Activated naive CD4-positive, alpha-beta T cell (primary cell): ENCODE measurements at places on chromosomes 6 and 20.

- no peak for DNase-seq
Measured at GRCh38 chr6:68876792-68877493, 241.9 kb downstream of the ADGRB3 start.

DNA sequence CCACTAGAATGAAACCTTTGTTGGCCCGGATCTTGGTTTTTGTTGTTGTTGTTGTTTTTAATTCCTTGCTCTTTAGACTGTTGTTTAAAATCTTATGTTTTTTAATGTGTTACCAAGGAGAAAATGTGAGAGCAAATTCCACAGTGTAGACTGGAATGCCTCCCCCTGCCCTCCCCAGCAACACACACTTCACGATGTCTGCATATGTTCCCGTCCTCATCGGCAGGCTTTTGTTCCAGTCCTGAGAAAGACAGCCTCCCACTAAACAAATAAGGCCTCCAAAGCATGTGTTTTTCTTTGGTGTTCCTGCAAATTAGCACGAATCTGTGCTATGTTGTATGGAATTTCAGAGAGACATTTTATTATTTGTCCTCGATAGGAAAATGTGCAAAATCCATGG is 263.3 kb upstream of the QKI start:
- no peak for DNase-seq

DNA sequence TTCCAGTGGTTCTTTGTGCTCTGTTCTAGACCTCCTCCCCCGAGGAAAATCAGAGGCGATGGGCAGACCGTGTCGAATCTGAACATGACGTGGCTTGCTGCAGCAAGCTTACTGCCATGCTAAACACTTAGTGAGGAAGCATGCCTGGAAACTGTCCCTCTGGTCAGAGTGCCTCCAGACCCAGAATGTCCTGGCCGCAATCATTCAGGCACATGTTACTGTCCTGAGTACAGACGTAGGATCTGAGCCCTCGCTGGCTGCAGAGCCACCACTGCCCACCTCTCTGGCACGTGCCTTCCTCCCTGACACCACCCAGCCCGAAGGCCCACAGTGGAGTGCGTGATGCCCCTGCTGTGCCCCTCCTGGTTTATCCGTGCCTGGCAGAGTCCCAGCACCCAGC is 163.6 kb downstream of the SYNDIG1 start:
- DNase-seq = no peak

DNA sequence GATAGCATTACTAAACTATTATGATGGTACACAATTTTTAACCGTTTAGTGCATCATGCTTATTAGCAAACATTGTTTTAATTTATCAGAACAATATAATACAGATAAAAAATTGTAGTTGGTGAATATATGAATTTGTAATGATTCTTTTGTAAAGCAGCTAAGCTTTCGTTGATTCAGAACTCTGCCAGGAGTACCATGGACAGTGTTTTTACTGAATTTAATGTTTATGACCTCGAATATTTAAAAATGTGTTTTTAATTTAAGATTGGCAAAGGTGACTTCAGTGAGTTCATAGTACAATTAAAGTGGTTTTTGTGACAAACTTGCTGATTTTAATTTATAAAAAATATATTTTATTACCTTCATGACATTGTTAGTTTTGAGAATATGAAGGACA is 10.0 kb downstream of the AFDN start:
- no peak for DNase-seq

DNA sequence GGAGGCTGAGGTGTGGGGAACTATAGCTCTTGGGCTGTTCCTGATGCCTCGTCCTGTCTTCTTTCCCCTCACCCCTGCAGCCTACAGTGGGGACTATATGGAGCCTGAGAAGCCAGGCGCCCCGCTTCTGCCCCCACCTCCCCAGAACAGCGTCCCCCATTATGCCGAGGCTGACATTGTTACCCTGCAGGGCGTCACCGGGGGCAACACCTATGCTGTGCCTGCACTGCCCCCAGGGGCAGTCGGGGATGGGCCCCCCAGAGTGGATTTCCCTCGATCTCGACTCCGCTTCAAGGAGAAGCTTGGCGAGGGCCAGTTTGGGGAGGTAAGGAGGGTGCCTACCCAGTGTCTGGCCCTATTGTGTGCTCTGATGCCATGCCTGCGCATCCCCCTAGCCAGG is 11.5 kb upstream of the GTF2H4 start:
- no peak for DNase-seq

GRCh38 chr6:27043244-27043643 is 204.3 kb upstream of the PRSS16 start:
- DNase-seq = no peak

DNA sequence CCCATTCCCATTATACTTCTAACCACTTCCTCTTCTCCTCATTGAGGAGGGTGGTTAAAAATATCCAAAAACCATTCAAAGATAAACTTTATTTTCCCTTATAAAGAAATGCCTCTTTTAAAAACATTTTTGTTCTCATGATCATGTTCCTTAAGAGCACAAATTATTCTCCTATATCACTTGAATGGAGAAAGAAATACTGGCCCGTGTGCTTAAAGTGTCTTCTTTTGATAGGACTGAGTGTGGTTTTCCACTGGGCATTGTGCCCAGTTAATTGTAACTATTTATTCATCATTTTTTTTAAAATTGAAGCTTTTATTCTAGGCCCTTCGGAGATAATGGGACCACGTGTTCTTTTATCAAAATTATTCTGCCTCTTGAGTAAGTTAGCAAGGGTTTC is 871.5 kb downstream of the QKI start:
- DNase-seq = no peak

GRCh38 chr20:11907621-11908020 is 10.1 kb upstream of the BTBD3 start:
- DNase-seq = no peak

GRCh38 chr6:144718431-144718830 is 433.3 kb downstream of the UTRN start:
- DNase-seq = no peak

GRCh38 chr6:132811276-132811675 is 3.1 kb upstream of the RPS12 start:
- no peak for DNase-seq

DNA sequence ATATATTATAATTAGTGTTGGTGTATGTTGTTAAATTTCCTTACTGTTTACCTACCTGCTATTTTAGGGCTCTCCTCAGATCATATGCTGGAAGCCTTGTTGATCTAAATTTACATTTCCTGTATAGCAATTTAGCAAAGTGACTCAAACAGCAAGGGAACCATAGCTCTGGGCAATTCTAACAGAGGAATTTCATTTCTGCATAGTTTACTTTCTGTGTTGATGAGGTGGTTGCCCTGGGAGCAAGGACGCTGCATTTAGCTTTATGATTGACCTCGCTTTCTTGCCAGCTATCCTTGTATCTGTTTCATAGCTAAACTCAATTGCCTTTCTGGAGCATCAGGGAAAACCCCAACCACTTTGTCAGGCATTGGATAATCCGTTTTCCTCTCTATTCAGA is 810.8 kb downstream of the GRIK2 start:
- no peak for DNase-seq
